ENCODE measurements at places on chromosomes 2 and 18. TPM values are rescaled to one million over a fixed set of nuclear protein-coding genes. Genes with fewer than 3 reads are reported as not detected.

Gene ERFE
- total RNA-seq: 4.2 TPM

Gene C2orf80
- total RNA-seq: not detected

Gene EFR3B
- 0.50 TPM for total RNA-seq

Gene PDE1A
- total RNA-seq: not detected

Gene HOXD3
- total RNA-seq: not detected

Gene IL1F10
- total RNA-seq: not detected

Gene CEBPZOS
- total RNA-seq: 16.5 TPM

Gene GPR45
- not detected for total RNA-seq

Gene FTCDNL1
- total RNA-seq: 0.30 TPM

Gene DOCK10
- 13.8 TPM for total RNA-seq

Gene ATAD2B
- 1.5 TPM for total RNA-seq

Gene ABCG8
- not detected for total RNA-seq

Gene CMPK2
- total RNA-seq: 0.30 TPM

Gene CYP27C1
- total RNA-seq: not detected

Gene GALR1
- total RNA-seq: not detected

Gene HRH4
- not detected for total RNA-seq

Gene TUBA3D
- not detected for total RNA-seq

Gene WDR43
- total RNA-seq: 35.5 TPM

Gene DSG1
- not detected for total RNA-seq

Gene INSIG2
- total RNA-seq: 3.5 TPM

Gene MSH2
- 20.5 TPM for total RNA-seq

Gene INHA
- not detected for total RNA-seq

Gene COLEC12
- total RNA-seq: 14.8 TPM

Gene SPAST
- 11.4 TPM for total RNA-seq

Gene MDH1B
- 0.34 TPM for total RNA-seq

Gene ABCA12
- not detected for total RNA-seq

Gene SERPINB12
- total RNA-seq: not detected
